ENCODE measurements at places on chromosomes 3 and 15.

GRCh38 chr3:181695661-181696491 lies 15.8 kb upstream of the SOX2 start:
- DNase-seq = no peak

DNA sequence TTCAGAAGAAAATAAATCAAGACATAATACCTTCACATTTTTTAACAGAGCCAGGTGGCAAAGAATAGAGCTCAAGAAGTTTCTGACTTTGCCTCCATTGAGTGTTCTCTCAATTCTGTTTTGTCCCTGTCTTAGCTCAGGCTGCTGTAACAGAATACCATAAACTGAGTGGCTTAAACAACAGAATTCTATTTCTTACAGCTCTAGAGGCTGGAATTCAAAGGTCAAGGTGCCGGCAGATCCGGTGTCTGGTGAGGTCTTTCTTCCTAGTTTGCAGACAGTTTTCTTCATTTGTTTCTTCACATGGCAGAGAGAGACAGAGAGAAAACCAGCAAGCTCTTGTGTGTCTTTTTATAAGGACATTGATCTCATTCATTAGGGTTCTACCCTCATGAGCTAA lies 25.6 kb downstream of the IQCH start:
- no peak for DNase-seq

DNA sequence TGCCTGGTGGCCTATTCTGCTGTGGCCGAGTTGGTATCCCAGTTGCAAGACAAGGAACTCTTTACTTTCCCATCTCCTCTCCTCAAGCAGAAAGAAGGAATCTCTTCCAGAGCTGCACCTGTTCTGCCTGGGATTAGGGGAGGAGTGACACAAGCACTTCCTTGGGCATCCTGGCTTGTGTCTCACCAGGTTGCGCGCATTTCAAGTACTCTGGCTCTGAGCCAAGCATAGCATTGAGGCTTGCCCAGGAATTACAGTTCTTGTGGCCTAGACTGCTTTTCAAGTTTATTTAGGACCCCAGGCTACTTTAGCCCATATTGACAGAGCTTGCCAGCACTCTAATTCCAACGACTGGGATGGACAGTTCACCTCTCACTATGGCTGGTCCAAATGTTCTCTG lies 150.5 kb downstream of the RSRC1 start:
- no peak for DNase-seq

DNA sequence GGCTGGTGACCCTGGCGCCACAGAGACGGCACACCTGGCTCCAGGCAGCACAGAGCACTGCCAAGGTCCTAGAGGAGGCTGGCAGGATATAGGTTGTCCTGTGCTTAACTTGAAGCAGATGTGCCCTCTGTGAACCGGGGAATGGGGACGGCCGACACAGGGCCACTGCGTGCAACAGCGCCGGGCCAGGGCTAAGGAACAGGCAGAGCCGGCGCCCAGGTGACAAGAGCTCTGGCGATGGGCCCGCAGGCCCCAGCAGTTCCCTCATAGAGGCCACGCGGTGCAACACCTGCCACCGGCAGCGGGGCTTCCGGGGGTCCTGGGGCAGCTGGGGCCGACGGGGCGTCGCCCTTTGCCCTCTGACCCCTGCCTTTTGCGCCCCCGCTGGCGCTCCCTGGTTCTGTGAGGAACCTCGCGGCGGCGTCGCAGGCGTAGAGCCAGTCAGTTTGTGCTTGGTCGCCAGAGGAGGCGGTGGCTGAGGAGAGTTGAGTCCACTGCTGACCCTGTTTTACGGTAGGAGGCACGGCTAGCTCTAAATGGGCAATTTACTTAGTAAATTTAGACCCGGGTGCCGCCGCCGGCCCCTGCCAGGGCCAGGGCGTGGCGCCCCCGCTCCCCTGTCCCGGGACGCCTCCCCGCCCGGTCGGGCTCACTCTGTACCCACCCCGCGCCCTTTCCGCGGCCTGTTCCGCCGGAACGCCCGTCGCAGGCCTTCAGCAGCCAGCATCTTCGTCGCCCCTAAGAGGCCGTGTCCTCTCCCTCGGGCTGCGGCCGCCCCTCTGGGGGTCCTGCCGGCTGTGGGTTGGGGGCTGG lies at the start of gene NPAP1:
TSS of gene NPAP1 (plus strand) at position 444 of the 813 bp plus-strand sequence. CDS start at position 537, 93 bp downstream.
- DNase-seq = no peak

DNA sequence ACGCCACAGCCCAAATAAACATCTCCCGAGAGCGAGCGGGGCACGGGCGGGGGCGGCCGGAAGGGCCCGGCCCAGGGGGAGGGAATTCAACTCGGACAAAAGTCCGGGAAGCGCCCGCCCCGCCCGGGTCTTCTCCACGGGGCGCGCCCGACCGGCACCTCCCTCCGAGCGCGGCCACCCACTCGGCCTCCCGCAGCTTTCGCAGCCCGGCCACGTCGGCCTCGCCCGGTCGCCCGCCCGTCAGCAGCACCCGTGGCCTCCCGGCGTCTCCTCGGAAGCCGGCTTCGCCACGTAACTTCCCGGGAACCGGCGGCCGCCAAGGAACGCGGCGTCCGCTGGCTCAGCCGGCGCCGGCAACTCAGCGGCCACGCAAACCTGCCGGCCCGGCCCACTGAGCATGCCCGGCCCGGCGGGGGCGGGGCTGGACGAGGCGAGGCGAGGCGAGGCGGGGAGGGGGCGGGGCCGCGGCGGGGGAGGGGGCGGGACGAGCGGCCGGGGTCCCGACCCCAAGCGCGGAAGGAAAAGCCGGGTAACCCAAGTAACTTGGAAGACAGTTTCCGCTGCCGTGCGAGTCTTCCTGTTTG lies at the start of gene TJP1:
TSS of gene TJP1 (minus strand) at position 369 of the 584 bp plus-strand sequence. CDS start 440 bp downstream, outside the sequence.
- DNase-seq = no peak

DNA sequence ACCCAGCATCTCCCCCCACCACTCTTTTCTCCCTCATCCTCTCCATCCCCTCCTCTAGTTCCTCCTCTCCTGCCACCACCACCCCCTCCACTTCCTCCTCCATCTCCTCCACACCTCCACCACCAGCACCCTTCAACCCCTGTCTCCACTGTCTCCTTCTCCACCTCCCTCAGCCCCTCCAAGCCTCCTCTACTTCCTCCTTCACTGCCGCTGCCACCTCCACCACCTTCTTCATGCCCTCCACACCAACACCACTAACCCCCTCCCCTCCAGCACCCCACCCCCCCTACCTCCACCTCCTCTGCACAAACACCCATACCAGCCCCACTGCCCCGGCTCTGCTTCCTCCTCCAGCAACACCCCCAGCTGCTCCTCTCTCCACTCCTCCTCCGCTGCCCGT lies 88.0 kb downstream of the HES1 start:
- DNase-seq = no peak

DNA sequence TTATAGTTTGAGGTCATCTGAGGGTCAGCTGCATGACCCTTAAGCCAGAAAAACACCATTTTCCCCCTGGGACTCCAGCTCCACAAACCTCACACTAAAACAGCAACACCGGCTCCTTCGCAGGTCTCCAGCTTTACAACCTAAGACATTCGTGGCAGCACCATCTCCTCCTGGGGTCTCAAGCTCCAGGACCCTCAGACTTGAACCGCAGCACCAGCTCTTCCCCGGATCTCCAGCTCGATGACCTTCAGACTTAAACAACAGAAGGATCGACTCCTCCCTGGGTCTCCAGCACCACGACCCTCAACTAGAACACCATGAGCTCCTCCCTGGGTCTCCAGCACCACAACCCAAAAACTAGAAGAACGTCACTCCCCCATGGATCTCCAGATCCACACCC lies 233.7 kb upstream of the CNTN6 start:
- DNase-seq = no peak

- no peak for DNase-seq
Observed at GRCh38 chr3:125142940-125143339, 69.6 kb downstream of the SLC12A8 start.

Measured in HFF-Myc (cell line).